ENCODE measurements at places on chromosomes 6 and 20.

- peak; percentile 99 for DNase-seq
Measured at GRCh38 chr20:33731693-33732165, at the start of gene ZNF341. Gene ZNF341, plus strand, starts transcription at chr20:33731996. Its CDS starts 26 bp downstream, at chr20:33732022.

- no peak for DNase-seq
Measured at GRCh38 chr6:153301602-153302001, 170.5 kb upstream of the RGS17 start.

DNA sequence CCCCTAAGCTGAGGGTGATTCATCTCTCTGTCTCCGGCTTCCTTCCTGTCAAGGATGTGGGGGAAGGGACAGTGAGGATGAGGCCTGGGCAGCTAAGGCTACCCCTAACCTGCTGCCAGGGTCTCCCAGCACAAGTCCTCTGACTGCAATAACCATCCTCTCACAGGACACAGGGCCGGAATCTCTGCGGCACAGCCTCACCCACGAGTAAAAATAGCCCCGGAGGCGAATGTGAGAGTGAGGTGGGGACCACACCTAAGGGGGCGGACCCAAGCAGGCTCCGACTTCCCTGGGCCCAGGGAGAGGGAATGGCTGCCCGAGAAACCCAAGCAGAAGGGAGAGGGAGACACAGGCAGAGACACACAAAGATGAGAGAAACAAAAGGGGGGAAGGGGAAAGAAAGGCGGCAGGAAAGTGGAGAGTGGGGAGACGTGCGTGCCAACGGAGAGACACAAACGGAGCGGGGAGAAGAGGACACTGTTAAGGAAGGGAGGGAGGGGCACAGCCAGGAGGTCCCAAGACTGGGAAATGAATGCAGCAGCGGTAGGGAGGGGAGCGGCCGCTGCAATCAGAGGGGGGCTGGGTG is 1.4 kb downstream of the CLIC1 start:
- DNase-seq = no peak

DNA sequence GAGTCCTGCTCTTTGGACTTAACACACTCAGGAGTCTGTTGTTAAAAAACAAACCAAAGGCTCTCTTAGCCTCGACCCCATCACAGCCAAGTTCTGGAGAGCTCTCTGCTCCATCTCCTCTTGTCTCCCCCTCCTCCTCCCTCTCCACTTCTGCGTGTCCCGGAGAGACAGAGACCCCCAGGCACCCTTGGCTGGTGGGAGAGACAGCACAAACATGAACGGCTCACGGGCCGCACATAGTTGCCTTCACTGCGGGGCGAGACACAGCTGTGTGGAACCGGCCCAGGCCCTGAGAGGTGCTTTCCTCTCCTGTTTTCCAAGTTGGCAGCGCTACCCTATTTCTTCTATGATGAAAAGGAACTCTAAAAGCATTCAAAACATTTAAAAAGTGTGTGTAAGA is 23.3 kb upstream of the MYT1 start:
- no peak for DNase-seq

DNA sequence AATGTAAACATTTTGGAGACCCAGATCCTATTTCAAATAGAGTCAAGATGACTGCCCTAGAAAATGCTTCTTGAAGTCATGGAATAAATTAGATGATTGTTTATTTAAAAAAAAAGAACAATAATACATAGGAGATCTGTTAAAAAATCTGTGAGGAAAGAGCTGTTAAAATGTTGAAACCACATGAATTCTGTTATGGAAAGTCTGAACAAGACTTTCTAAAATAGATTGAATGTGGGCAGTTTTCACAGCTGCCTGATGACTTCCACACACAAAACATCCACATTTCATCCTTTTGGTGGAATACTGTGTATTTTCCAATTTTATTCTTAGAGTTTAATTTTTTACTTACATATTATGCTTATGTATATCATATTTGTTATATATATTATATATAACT is 186.1 kb downstream of the LAMA2 start:
- DNase-seq = no peak

- no peak for DNase-seq
Measured at GRCh38 chr20:10250902-10251301, 32.3 kb downstream of the SNAP25 start.

GRCh38 chr6:110378552-110378951 is 20.4 kb upstream of the METTL24 start:
- no peak for DNase-seq

- DNase-seq = no peak
Measured at GRCh38 chr6:122783401-122783800, 3.9 kb downstream of the FABP7 start.

GRCh38 chr6:112352607-112353006 is 5.5 kb downstream of the RFPL4B start:
- DNase-seq = no peak

- DNase-seq = no peak
Measured at GRCh38 chr20:813390-813789, 20.1 kb upstream of the FAM110A start.

DNA sequence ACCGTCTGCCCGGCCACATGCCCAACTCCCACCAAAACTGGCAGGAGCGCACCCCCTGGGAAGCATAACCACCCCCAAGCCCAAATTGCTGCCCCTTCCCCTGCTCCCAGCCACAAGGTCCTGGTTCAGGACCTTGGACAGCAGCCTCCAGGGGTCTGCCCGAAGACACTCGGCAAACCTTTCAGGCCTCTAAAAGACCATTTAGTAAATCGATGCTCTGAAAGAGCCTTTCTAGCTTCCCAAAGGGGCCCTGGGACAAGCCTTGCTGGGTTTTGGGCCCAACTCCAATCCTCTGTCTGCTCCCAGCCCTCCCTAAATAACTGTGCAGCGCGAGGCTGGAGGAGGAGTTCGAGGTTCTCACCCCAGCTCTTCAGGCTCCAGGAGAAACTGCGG is 30.5 kb downstream of the GRM4 start:
- DNase-seq = peak; percentile 79

GRCh38 chr6:110422444-110422822 is 7.1 kb upstream of the DDO start:
- DNase-seq = no peak

DNA sequence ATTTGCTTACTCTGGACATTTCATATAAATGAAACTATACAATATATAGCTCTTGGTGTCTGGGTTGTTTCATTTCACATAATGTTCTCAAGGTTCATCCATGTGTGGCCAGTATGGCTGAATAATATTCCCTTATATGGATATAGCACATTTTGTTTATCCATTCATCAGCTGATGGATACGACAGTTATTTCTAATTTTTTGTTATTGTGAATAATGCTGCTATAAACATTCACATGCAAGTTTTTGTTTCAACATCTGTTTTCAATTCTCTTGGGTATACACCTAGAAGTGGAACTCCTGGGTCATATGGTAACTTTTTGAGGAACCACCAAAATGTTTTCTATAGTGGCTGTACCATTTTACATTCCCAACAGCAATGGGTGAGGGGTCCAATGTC is 101.1 kb downstream of the CDK19 start:
- DNase-seq = no peak

GRCh38 chr6:121297694-121298093 is 36.6 kb downstream of the TBC1D32 start:
- no peak for DNase-seq

DNA sequence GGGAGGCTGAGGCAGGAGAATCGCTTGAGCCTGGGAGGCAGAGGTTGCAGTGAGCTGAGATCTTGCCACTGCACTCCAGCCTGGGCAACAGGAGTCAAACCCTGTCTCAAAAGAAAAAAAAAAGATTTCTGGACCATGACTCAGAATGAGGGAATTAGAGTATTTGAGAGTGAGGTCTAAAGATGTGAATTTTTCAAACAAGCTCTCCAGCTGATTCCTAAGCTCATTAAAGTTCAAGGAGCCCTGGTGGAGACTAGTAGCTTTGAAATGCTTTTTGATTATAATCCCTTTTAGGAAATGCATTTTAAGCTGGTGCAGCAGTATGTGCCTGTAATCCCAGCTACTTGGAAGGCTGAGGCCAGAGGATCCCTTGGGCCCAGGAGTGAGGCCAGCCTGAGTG is 21.8 kb upstream of the SRF start:
- DNase-seq = no peak

- no peak for DNase-seq
Measured at GRCh38 chr6:143357561-143358255, 92.8 kb downstream of the ADAT2 start.

GRCh38 chr6:109186012-109186411 is 90.7 kb downstream of the CEP57L1 start:
- DNase-seq = no peak

DNA sequence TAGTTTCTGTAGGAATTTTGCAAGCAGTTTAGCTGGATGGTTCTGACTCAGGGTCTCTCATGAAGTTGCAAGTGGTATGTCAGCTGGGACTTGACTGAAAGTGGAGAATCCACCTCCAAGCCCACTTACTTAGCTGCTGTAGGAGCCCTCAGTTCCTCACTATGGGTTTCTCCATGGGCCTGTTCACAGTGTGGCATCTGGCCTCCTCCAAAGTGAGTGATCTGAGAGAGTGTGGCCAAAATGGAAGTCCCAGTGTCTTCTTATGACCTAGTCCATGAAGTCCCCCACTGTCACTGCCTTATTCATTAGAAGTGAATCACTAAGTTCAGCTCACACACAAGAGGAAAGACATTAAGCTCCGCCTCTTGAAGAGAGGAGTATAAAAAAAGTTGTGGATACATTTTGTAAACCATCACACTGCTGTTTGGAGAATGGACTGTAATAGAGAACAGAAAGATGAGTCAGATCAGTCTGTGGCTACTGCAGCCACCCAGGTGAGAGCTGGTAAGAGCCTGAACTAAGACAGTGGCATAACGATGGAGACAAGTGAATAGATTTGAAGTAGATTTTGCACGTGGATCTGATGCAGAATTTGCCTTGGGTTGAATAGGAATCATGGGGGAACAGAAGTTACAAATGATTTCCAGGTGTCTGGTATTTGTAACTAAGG is 4.9 kb upstream of the NELFCD start:
- DNase-seq = no peak

DNA sequence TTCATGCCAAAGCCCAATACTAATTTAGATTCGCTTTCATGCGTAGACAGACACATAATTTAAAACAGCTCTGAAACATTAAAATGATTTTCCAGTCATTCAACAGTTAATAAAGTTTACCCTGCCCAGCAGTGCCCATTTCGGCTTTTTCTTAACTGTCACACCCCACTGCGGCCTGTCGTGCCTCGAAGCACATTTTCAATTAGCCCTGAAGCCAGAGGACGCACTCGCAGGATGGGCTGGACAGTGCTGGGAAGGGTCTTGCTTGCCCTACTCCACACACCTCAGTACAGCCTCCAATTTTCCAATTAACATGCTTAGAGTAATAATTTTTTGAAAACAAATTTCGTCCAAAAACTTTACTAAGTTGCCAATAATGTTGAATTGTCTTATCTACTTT is 35.3 kb downstream of the TAF4 start:
- DNase-seq = no peak

- no peak for DNase-seq
Measured at GRCh38 chr20:13400453-13400852, 179.4 kb downstream of the ISM1 start.

DNA sequence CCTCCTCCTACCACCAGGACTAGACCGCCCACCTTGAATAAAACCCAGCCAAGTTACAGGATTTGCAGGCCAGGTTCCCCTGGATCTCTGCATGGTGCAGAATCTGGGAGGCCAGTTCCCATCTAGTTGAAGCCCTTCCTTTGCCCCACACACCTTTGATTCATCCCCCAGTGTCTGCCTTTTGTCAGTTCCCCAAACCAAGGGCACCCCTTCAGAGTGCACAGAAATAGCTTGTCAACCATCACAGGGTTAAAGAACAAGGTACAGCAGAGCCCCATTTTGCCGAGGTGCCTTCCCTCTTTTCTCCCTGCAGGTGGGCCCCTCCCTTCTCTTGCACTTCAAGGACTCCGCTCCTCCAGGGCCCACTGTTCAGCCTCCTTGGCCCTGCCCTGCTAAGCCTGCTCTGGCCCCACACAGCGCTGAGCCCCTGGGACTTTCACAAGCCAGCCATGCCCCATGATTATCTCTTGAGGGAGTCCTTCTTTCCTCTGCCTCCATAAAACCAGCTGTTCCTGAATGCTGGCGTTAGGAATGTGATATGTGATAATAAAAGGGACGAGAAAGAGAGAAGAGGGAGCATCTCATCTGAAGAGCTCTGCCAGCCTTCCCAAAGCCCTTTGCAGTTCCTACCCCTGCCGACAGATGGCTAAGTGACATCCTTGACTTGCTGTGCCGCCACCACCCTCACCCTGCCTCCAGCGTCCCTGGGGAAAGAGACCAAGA is 280.3 kb downstream of the CDC5L start:
- DNase-seq = no peak

DNA sequence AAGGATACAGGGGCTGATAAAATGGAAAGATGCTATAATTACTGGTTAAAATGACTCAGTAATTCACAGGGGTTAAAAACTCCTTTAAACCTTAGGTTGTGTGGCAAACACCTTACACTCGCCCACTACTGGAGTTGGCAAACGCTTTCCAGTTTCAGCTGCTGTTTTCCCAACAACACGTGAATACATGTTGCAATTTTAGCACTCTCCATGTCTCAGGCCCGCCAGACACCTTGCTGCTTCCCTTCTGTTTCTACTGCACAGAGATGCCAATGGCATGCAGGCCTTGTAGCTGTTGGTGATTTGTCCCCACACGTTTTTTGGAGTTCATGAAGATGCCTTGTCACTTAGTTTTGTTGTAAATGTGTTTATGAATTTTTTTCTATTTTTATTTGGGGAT is 5.3 kb upstream of the TTPAL start:
- DNase-seq = no peak

DNA sequence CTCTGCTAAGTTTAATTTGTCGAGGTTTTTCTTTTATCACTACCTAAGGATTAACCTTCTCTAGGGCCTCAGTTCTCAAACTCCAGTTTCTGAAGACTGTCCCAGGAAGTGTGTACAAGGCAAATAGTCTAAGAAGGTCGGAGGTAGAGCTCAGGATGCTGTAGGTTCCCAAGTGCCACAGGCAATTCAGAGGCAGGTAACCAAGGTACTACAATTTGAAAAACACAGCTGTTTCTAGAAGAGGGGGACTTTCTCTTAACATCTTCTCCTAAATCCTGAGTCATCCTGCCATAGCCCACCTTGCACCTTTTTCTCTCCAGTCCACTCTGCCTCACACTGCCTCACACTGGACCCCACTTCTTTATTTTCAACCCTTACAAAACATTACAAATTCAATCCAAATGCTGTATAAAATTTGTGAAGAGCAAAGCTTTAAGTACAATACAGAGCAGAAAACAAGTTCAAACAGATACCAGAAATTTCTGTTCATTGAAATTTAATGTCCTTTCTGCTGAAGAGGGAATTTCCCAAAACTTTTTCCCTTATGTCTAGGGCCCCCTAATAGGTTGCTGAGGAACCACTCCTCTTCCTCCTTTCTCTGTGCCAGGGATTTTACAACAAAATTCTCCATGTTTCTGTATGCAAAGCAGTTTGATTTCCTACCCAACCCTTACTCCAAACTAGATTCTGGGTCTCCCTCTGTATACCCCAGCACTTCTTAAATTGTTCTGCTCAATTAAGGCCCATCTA is 43.0 kb downstream of the FRK start:
- DNase-seq = no peak

DNA sequence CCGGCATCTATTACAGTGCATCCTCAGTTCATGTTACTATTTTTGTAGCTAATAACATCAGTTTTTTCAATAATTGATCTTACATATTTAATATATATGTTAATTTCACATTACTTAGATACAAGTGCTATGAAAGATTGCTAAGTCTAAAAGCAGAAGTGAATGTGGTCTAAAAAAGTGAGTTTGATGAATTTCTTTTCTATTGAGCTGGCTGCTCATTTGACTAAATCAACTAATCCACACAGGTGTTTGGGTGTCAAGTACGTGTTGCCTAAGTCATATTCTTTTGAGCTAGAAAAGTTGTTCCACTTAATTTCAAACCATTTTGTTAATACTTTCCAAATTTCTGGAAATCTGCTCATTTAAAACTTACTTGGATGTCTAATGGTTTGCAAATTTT is 46.6 kb upstream of the EZR start:
- no peak for DNase-seq

GRCh38 chr20:22312744-22313346 is 271.5 kb downstream of the FOXA2 start:
- DNase-seq = no peak

All from type B pancreatic cell (in vitro differentiated cells).